DMS 273 treated with DMSO at 0.1 percent for 48 hours (cell line): ENCODE measurements at places on chromosomes 3 and 15.

GRCh38 chr3:185082149-185082548 lies 70.7 kb downstream of the C3orf70 start:
- DNase-seq: no peak

DNA sequence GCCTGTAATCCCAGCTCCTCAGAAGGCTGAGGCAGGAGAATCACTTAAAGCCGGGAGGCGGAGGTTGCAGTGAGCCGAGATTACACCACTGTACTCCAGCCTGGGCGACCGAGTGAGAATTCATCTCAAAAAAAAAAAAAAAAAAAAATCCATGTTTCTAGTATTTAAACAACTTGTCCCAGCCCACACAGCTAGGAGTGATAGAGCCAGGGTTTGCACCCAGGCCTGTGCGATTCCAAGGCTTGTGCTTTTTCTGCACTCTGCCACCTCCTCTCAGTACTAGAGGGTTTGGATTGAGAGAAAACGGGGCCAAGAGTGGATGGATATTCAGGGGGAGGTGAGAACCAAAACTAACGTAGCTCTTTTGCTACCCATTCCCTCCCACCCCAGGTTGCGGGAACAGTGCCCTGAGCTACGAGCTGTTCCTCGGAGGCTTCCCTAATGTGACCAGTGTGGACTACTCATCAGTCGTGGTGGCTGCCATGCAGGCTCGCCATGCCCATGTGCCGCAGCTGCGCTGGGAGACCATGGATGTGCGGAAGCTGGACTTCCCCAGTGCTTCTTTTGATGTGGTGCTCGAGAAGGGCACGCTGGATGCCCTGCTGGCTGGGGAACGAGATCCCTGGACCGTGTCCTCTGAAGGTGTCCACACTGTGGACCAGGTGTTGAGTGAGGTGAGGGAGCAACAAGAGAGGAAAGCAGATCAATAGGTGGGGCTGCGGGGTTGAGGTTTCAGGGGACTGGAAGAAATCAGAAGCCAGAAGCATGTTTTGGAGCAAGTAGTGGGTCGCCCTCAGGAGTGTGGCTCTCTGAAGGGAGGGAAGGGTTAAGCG lies 4.1 kb downstream of the CAMK2N2 start:
- DNase-seq: no peak

DNA sequence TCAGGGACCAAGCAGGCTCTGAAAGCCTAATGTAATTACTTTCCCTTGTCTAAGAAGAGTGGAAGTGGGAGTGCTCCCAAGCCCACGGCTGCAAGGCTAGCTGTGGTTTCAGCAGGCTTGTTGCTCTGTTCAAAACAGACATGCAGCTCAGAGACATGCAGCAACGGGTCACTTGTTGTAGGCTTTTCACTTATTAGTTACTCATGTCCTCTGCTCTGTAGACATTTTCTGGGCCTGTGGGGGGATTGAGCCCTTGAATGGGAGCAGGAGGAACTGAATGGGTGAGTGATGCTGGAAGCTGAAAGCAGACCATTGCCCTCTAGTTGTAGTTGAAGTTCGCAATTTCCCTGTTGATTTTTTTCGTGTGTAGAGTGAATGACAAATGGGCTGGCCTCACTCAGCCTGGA lies 261.9 kb upstream of the NR2E3 start:
- no peak for DNase-seq

DNA sequence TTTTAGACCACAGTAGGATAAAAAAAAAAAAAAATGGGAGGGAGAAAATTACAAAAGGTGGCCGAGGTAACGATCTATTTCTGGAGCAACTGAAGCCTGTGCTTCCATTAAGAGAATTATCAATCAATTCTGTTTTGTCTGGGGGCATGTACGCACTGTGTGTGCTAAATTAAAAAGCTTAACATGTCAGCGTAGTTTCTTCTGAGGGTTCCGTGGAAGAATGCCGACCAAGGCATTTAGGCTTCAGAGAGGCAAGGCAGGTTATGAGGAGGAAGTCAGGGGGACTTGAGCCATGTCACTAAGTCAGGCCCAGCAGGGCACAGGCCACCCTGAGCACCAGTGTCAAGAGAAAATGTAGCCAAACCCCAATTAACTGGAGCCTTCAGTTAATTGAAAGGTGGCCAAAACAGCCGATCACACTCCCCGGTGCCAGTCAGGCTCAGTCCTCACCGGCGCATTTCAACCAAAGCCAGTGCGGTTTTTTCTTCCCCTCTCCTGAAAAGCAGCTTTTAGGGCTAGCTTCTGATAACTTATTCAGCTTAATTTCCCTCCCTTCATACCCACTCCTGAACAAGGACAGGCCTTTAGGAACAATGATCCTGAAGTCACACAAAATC lies 113.9 kb downstream of the MEGF11 start:
- no peak for DNase-seq

GRCh38 chr3:185342459-185343174 lies 20.3 kb upstream of the MAP3K13 start:
- no peak for DNase-seq

GRCh38 chr15:48604567-48604966 lies 40.9 kb downstream of the FBN1 start:
- no peak for DNase-seq
